ENCODE measurements at places on chromosomes 16 and 17. TPM values are rescaled to one million over a fixed set of nuclear protein-coding genes. Genes with fewer than 3 reads are reported as not detected.

KRTAP1-5 gene
- total RNA-seq, result not detected

KAT8 gene
- total RNA-seq, result 43.1 TPM

CPNE2 gene
- total RNA-seq, result 45.5 TPM

IRX3 gene
- 5.2 TPM for total RNA-seq

CHAD gene
- not detected for total RNA-seq

CTRB2 gene
- not detected for total RNA-seq

ZNF48 gene
- 11.8 TPM for total RNA-seq

MYH8 gene
- total RNA-seq, result not detected

KCNH4 gene
- total RNA-seq, result 0.29 TPM

COIL gene
- 16.4 TPM for total RNA-seq

TERB1 gene
- not detected for total RNA-seq
